Cardiac muscle cell (in vitro differentiated cells and primary cell): ENCODE measurements at places on chromosomes 3 and 15. TPM values are rescaled to one million over a fixed set of nuclear protein-coding genes. Genes with fewer than 3 reads are reported as not detected.

Gene HDGFL3
- 101 and 164 TPM in 2 replicates for total RNA-seq

Gene DUOXA1
- total RNA-seq = 0.04 and 0.09 TPM in 2 replicates

Gene SLC22A14
- 0.07 and 0.12 TPM in 2 replicates for total RNA-seq

Gene SEMA7A
- total RNA-seq = 8.7 and 11.9 TPM in 2 replicates

Gene DISP2
- 0.15 and 0.21 TPM in 2 replicates for total RNA-seq

Gene SLC24A5
- not detected in 2 replicates for total RNA-seq

Gene LINGO1
- 21.8 and 31.8 TPM in 2 replicates for total RNA-seq

Gene DAZL
- total RNA-seq = not detected in 2 replicates

GRCh38 chr3:124227150-124227630, 235.3 kb upstream of the ROPN1 start:
- no peak for DNase-seq

DNA sequence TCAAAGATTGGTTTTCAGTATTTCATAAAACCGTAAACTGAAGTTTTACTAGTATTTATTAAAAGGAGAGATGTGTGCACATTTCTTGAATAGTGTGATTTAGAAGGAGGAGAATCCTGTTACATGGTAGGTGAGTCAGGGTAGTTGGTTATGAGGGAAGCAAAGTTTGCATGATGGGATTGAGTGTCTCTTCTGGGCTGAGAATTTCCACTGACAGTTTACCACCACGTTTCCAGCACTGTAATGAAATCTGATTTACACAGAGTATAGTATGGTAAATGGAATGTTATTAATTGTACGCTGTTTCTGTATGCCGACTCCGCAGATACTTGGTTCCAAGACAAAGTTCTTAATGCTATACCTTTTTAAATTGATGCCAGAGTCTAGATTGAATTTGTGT, 1.6 kb downstream of the NECTIN3 start:
- peak; percentile 26 for DNase-seq

- DNase-seq = no peak
Measured at GRCh38 chr3:122927726-122928125, 99.8 kb downstream of the SEMA5B start.

DNA sequence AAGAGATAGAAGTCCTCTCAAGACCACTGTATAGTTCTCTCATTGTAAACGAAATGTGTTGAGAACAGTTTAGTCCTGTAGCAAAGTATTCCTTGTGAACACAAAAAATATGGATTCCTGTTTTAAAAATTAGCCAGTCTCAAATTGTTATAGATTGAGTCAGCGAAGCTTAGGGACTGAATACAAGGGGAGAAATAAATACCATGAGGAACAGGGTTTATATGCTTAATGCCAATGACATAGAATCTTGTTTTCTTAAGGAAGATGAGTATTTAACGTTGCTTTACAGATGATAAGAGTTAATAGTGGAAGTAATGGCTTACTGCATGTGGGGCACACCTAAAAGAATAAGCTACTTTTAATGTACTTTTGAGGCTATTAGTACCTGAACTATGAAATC, 37.9 kb downstream of the SETD5 start:
- no peak for DNase-seq

GRCh38 chr3:129577925-129578786, 28.3 kb downstream of the PLXND1 start:
- no peak for DNase-seq

DNA sequence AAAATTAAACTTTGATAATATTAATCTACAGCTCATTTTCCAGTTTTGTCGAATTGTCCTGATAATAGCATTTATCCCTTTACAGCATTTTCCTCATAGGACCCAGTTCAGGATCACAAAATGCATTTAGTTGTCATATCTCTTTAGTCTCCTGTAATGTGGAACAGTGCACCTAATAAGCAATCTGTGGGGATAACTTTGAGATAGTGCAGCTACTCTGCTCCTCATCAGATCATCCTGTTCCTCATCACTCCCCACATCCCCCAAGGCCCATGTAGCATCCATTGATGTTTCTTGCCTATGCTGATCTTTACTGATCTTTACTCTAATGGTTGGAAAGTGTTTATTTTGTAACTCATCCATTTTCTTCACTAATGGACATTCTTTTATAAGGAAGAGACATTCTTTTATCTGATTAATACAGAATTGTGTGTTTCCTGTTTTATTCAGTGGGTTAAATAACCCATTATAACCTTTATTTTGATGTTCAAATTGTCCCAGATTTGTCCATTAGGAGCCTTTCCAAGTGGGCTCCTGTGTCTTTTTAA, 7.5 kb downstream of the RNF111 start:
- DNase-seq = no peak

DNA sequence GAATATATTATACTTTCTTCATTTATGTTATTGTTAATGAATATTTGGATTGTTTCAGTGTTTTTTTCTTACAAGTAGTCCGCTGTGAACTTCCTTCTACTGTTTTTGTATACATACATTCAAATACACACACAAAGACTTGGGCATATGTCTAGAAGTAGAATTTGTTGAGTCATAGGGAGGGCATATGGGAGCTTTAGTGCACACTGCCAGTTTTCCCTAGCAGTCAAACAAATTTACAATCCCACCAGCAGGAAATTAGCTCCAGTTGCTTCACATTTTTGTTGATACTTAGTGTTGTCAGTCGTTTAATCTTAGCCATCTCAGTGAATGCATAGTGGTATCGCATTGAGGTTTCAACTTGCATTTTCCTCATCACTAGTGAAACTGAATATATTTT, 492.3 kb downstream of the DIPK2A start:
- no peak for DNase-seq

- no peak for DNase-seq
Measured at GRCh38 chr3:150444371-150444770, 36.3 kb downstream of the TSC22D2 start.

DNA sequence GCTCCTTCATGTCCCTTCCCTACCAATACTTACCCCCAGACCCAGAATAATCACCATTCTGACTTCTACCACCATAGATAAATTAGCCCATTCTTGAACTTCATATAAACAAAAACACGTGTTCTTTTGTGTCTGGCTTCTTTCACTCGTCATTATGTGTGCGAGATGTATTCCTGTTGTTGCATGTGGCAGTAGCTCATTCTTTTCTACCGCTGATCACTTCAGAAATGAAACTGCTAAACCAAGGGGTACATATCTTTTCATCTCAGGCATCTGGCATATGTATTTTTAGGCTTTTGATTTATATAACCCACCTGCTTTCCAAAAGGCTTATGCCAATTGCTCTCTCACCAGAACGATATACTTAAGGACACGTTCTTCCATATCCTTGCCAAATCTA, 13.8 kb upstream of the SCG3 start:
- no peak for DNase-seq

GRCh38 chr3:126493739-126494138, 18.0 kb upstream of the ZXDC start:
- no peak for DNase-seq

DNA sequence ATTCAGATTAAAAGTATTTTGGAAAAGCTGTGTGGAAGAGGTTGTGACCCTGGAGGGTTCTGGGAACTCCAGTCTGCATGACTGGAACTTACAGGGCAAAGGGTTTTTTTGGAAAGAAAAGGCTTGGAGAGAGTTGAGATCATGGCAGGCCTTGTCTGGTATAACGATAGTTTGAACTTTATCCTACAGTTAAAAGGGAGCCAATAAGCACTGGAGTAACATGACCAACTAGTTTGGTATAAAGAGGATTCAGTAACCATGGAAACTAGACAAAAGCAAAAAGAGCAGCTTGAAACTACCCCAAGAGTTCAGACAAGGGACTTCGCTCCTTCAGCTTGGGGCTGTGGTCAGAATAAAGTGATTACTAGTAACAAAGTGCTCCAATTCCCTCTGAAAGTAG, 151.2 kb upstream of the TMCO5A start:
- DNase-seq = no peak

DNA sequence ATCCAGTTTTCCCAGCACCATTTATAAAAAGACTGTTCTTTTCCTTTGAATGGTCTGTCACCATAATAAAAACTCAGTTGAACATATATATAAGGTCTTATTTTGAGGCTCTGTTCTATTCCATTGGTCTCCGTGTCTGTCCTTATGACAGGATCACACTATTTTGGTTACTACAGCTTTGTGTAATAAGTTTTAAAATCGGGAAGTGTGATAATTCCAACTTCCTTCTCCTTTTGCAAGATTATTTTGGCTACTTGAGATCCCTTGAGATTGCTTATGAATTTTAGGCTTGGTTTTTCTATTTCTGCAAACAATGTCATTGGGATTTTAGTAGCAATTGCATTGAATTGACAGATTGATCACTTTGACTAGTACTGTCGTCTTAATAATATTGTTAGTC, 35.7 kb downstream of the SACM1L start:
- no peak for DNase-seq

- DNase-seq = no peak
Measured at GRCh38 chr15:61013146-61013545, 216.0 kb downstream of the RORA start.
